Skeletal muscle cell (primary cell): ENCODE measurements at places on chromosomes 5 and 9.

DNA sequence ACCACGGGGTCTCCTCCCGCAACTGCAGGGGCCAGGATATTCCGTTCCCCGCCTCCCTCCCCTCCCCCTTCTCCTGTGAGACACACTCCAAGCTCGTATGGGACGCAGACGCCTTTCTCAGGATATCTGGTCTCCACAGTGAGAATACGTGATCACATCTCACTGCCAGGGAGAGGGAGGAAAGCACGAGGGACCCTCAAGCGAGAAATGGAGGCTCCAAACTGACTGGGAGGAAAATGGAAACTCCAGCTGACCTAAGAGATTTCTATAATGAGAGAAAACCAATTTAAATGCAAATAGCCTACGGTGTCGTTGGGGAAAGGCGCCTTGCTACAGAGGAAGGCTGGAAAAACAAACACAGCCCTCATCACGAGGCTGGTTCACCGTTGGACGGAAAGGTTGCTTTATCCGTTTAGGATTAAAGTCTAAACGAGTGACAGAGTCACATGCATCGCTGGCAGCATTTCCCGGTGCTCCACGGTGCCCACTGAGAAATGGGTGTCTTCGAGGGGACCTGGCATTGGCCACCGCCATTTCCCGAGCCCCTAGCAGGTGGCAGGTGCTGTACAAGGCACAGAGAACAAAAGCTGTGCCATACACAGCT is 116.9 kb upstream of the CPEB4 start:
- no peak for DNase-seq

- no peak for DNase-seq
Measured at GRCh38 chr9:95083086-95083768, 234.3 kb downstream of the FANCC start.

DNA sequence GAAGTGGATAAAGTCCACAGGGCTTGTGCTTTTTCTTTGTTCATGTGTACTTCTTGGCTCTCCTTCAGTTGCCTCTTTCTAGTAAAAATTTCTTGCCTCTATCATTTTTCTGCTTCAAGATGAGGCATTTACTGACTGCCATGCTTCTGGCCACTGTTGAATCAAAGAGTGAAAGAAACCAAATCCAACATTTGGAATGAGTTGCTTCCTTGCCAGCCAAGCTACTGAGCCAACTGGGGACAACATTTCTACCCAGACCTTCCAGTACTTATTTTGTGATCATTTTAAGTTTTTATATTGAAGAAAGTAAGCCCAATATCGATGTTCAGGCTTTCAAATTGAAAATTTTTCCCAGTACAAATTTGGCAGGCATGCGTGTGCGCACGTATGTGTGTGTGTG is 73.2 kb downstream of the SNCAIP start:
- no peak for DNase-seq

GRCh38 chr5:125278711-125279110 is 532.3 kb upstream of the ZNF608 start:
- DNase-seq: no peak

GRCh38 chr5:177552839-177553455 is 1.4 kb downstream of the FAM193B start:
- DNase-seq: no peak

GRCh38 chr9:92612292-92612691 is 57.6 kb downstream of the IPPK start:
- no peak for DNase-seq

- peak; percentile 19 for DNase-seq
Measured at GRCh38 chr5:53543401-53543800, 17.0 kb upstream of the NDUFS4 start.

DNA sequence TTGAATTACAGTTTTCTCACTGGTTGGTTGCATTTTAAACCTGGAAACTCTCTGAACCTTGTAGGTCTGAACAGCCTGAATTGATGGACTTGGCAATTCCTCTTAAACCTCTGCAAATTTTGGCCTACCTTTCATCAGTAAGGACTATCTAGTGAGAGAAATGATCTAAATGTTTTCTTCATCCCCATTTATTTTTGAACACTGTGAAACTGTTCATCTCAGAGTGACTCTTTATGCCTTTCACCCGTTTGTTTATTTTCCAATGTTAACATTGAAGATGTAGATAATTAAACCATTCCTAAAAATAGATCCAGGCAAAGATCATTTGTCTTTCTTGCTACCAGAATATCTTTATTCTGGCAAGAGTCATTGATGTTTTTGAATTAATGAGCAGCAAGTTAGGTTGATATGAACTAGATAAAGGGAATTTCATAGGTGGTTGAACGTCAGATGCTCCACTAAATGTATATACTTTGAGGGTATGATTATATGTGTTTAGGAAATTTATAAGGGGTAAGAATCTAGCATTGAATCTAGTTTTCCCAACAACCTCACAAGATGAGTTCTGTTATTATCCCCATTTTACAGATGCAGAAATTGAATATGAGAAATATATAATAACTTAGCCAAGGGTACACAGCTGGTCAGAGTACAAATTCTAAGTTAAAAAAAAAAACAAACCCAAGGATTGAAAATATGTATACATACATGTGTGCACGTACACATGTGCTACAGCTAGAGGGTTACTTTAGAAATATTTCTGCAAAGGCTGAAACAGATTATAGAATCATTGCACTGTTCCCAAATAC is 3.4 kb downstream of the CPEB4 start:
- no peak for DNase-seq

DNA sequence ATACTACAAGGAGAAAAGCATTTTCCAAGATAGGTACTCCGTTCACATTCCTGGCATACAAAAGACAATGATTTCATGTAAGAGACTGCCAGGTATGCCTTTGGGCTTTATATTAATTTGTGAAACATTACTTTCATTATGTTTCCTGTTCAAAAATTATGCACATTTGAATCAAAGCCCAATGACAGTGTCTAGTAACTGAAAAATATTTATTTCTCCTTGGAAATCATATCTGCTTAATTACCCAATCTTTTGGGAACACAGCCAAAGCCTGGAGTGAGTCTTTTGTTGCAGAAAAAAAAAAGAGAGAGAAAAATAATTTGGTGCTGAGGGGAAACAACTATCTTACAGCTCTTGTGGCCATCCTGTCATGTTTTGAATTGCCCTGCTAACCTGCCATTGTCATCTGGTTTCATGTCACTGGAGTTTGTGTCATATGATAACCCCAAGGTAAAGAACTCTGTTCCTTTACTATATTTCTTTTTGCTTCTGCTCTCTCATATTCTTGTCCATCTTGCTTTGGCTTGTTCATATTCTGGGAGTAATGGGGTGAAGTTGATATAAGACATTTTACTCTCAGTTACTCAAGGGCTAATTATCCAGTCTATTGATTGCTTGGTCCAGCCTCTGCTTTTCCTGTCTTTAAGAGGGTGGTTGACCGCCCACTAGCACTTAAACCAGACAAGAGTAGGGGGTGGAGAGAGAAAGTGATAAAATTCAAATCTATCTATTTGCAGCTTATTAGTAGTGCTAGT is 238.3 kb upstream of the NUDT12 start:
- peak; percentile 8 for DNase-seq

GRCh38 chr5:40754381-40755092 is 1.2 kb downstream of the TTC33 start:
- no peak for DNase-seq

- no peak for DNase-seq
Measured at GRCh38 chr5:59123595-59124561, 541.0 kb downstream of the RAB3C start.

- DNase-seq: no peak
Measured at GRCh38 chr5:143168171-143168741, 235.2 kb downstream of the NR3C1 start.

GRCh38 chr5:91135475-91136248 is 247.5 kb downstream of the ARRDC3 start:
- DNase-seq: no peak

DNA sequence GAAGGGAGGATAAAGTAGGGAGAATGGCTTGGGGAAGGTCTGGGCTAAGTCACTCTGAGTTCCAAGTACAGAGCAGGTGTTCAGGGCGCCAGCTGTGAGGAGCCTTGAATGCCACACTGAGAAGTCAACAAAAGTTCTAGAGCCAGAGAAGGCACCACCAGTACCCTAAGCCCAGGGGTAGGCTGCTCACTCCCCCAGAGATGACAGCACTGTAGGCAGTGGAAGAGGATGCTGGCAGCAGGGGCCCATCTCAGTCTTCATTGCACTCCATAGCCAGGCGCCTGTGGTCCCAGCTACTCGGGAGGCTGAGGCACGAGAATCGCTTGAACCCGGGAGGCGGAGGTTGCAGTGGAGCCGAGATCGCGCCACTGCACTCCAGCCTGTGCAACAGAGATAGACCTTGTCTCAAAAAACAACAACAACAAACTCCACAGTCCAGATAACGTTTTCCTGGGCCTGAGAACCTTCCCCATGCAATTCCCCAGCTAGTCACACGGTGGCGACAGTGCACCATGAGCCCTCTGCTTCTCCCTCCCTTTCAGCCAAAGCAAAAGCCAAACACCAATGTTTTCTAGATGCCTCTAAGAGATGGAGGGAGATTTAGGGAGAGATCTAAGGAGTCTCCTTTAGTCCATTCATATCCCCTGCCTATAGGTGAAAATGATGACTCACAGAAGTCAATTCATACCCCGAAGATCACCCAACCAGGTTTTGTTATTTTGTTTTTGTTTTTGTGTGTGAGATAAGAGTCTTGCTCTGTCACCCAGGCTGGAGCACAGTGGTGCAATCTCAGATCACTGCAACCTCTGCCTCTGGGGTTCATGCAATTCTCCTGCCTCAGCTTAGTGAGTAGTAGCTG is 19.8 kb upstream of the NSD1 start:
- no peak for DNase-seq

GRCh38 chr5:149437391-149438040 is 58.4 kb upstream of the IL17B start:
- DNase-seq: no peak

- no peak for DNase-seq
Measured at GRCh38 chr5:116564312-116564711, 10.3 kb downstream of the SEMA6A start.

DNA sequence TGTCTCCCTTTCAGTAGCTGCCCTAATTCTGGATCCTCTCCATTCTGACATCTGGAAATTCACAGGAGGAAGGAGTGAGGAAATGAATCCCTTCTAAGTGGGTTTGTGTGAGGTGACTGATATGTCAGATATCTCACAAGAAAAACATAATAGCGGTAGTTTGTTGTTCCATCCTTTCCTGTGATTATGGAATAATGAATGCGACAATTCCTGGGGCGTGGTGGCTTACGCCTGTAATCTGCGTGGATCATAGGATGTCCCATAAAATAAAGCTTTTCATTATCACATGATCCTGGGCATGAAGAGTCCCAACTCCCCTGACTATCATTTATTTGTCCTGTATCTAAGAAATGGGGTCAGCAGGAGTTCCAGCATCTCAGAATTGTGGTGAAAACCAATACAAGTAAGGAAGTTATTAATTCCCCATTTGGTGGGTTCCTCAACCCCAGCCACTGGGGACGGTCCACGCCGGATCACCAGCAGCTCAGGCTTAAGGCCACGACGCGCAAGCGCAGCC is 375 bp upstream of the C5orf24 start:
- DNase-seq: no peak

GRCh38 chr9:72981433-72981832 is 28.6 kb upstream of the ALDH1A1 start:
- no peak for DNase-seq

- peak; percentile 36 for DNase-seq
Measured at GRCh38 chr5:8906303-8906967, 639.4 kb downstream of the SEMA5A start.
